Stimulated activated CD4-positive, alpha-beta T cell treated with anti-CD3 and anti-CD28 coated beads, Interleukin-15, amount 100 ng/mL, for 24 hours (primary cell): ENCODE measurements at places on chromosomes 7 and 10.
A peak's percentile ranks its signal among the peaks of the same experiment; 100 is the strongest.

- no peak for DNase-seq
Observed at GRCh38 chr10:44105696-44106095, 279.2 kb downstream of the CXCL12 start.

- DNase-seq = no peak
Observed at GRCh38 chr7:78225534-78225933, 427.0 kb downstream of the PHTF2 start.

- no peak for DNase-seq
Observed at GRCh38 chr7:116150588-116150987, 59.8 kb upstream of the TES start.

DNA sequence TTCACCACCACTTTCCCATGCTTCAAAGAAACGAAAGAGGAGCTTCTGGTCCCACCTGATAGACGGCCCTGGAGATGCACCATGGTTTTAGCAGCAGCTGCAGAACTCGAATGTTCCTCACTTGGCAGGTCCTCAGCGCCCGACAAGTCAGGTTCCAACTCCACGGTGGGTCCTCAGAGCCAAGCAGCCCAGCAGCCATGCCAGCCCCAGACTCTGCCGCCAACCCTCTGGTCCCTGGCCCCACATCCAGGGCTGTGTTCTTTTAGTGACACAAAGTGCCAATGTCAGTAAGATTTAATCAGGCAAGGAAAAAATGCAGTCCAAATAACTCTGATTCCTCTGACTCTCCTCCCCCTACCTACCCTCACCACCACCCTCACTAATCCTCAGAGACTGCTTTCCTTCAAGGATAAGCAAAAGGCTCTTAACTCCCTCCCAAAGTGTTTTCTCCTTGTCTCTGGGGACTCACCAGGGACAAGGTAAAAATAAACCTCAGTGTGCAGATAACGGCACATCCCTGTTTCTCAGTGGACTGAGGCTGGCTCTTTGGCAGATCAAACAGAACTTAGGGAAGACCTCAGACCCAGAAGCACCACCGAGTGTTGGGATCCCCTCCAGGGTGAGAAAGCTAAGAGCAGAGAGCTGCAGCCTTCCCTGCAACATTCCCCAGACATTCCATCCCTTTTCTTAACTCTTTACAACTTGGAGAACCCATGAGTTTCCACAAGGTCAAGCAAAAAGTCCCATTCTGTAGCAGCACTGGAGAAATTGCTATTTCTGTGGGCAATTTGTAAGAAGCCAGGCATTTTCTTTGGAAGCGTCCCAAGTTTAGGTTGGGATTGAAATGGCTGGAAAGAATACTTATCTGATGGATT lies 358.9 kb downstream of the FRMD4A start:
- no peak for DNase-seq

DNA sequence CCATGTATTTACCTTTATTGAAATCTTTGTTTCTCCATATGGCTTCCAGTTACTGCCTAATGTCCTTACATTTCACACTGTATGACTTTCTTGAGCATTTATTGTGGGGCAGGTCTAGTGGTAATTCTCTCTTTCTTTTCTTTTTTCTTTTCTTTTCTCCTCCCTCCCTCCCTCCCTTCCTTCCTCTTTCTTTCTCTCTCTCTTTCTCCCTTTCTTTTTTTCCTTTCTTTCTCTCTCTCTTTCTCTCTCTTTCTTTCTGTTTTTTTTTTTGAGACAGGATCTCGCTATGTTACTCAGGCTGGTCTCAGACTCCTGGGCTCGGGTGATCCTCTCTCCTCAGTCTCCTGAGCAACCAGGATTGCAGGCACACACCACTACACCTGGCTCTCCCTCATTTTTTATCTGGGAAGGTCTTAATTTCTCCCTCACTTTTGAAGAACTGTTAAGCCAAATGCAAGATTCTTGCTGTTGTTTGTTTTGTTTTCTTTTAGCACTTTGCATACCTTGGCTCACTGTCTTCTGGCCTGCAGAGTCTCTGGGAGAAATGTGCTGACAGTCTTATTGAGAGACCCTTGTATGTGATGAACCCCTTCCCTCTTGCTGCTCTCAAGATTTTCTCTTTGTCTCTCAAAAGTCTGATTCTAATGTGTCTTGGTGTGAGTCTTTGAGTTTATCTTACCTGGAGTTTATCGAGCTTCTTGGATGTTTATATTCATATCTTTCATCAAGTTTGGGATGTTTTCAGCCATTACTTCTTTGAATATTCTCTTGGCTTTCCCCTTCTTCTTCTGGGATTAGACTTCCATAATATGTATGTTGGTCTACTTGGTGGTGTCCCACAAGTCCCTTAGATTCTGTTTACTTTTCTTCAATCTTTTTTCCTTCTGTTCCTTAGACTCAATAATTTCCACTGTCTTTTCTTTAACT lies 79.0 kb upstream of the CCNY start:
- no peak for DNase-seq

DNA sequence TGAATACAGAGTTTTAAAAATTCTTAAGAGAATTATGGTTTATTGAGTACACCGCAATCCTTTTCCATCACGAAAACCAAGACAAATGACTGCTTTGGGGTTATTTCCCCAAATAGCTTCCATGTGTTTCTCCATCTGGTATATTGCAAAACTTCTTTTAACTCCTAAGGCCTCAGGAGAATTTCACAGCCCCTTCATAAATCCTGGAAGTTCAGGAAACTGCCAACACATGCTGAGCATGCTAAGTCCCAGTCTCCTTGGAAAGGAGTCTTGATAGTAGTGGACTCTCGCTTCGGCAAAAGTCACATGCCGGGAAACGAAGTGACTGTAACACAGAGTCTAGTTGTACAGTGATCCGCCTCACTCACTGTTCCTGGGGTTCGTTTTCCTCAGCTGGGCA lies 88.1 kb upstream of the RSU1 start:
- no peak for DNase-seq

DNA sequence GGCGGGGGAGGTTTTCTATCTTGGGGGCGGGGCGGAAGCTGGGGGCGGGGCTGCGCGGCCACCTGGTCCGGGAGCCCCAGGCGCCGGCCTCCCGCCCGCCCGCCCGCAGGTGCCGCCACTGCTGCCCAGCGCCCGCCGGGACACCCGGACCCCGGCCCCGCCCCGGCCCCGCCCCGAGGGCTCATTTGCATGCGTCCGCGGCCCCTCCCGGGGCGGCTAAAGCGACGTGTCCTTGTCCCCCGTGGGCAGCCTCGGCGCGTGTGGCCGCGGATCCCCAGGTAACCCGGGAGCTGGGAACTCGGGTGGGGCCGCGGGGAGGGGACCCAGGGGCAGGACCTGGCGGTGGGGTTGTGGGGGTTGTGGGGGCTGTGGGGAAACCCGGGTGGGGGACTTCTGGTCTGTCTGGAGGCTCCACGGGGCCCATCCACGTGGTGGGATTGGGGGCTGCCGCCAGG lies at the start of gene BHLHA15:
BHLHA15 (plus strand) TSS at position 219 of the 455 bp plus-strand sequence. CDS start 871 bp downstream, outside the sequence.
- DNase-seq = peak; percentile 57

- no peak for DNase-seq
Observed at GRCh38 chr7:70082099-70082611, 483.9 kb downstream of the AUTS2 start.

DNA sequence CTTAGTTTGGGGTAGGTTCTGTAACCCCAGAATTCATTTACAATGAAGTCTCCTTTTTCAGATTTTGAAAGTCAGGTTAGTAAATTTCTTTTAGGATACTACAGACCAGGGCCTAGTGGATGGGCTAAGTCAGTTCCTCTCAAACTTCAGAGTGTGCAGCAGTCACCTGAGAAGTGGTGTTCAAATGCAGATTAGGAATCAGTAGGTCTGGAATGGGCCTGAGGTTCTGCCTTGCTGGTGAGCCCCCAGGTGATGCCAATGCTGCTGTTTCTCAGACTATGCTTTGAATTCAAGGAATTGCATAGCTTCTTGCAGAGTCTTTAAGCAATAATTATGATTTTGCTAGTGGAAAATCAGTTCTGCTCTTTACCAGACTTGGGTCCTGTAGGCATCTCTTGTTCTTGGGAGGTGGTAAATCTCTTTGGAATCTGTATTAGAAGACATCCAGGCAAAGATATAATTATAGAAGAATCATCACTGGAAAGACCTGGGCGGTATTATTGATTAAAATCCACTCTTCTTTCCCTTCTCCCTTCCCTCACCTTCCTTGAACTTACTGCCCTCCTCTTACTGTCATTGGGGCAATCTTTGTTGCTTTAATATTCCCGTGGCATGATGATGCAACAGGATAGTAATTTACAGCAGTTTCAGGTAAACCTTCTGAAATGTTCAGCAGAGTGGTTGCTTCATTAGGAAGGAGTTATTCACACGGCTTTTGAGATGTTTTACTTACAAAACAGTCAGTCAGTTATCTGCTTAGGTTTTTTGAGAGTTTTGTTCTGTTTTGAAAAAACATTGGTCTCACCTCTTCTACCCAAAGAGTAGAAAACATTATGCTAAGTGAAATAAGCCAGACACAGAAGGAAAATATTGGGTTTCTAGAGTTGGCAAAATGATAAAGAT lies 87.2 kb downstream of the NRF1 start:
- DNase-seq = no peak

- no peak for DNase-seq
Observed at GRCh38 chr7:25897261-25897782, 254.7 kb upstream of the NFE2L3 start.

DNA sequence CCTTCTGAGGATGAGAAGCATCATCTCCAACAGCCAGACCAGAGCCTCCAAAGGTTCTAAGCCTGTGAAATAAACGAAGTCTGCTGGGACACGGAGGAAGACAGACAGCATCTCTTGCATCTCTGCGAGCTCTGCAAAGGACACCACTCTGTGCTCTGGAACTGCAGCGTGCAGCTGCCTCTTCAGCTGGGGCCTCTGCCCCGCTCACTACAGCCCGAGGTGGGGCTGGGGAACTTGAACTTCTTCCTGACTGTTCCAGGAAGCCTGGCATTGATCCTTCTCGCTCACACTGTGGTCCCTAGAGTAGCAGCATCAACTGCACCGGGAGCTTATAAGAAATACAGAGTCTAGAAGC lies 163.3 kb downstream of the USP6NL start:
- DNase-seq = no peak

DNA sequence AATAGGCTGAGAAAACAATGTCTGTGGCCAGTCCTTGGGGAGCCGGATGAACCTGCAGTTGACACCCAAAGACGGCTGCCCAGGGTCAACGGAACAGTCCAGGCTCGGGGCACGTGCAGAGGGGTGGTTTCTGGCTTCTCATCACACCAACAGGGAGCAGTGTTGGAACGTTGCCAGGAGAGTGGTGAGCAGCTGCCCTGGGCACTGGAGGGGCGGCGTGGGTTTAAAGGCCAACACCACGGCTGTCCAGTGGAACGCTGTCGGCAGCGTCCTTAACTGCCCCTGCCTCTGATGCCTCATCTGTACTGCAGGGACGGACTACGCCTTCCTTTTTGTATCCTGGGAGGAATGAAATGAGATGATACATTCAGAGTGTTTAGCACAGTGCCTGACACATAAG lies 19.8 kb downstream of the JCAD start:
- no peak for DNase-seq

DNA sequence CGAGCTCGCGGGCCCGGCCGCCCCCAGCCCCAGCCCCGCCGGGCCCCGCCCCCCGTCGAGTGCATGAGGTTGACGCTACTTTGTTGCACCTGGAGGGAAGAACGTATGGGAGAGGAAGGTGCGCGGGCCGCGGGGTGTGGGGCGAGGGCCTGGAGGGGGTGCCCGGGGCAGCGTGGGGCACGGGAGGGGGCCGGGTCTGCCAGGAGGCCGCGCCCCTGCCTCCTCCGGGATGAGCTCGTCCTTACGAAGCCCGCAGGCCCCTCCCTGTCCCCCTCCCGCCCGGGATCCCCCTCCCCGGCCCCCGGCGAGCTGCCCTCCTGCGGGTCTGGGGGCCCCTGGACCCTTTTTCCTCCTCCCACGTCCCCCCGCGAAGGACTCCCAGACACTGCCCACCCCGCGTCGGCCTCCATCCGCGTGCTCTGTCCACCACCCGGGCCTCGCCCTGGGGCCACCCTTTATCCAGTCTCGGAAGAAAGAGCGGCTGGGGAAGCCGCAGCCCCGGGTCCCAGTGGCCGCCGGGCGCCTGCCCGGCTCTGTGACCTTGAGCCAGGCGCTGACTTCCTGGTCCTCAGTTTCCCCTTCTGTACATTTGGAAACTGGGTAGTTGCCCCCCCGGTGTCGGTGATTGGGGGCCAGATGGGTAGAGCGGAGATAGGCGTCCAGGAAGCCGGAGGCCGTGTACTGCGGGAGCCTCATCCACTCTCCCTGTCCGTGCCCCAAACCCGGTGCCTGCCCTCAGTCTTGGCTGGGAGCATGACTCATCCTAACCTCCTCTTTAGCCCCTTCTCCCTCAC lies 521 bp downstream of the LIMK1 start:
- DNase-seq = peak; percentile 52

- peak; percentile 81 for DNase-seq
Observed at GRCh38 chr10:11225935-11226334, 208.3 kb downstream of the CELF2 start.

GRCh38 chr7:143439866-143440265 lies 3.4 kb upstream of the TAS2R60 start:
- DNase-seq = no peak

GRCh38 chr7:92988051-92988450 lies 129.7 kb downstream of the SAMD9 start:
- DNase-seq = no peak

- DNase-seq = no peak
Observed at GRCh38 chr7:27262121-27262520, 19.5 kb downstream of the EVX1 start.

- no peak for DNase-seq
Observed at GRCh38 chr10:21297603-21298383, 227.7 kb downstream of the SKIDA1 start.

GRCh38 chr7:142481548-142481947 lies 223.7 kb upstream of the PRSS58 start:
- no peak for DNase-seq

GRCh38 chr7:108158776-108159175 lies 28.6 kb upstream of the LAMB4 start:
- no peak for DNase-seq

GRCh38 chr10:101053516-101053915 lies 8.3 kb upstream of the KAZALD1 start:
- DNase-seq = no peak

DNA sequence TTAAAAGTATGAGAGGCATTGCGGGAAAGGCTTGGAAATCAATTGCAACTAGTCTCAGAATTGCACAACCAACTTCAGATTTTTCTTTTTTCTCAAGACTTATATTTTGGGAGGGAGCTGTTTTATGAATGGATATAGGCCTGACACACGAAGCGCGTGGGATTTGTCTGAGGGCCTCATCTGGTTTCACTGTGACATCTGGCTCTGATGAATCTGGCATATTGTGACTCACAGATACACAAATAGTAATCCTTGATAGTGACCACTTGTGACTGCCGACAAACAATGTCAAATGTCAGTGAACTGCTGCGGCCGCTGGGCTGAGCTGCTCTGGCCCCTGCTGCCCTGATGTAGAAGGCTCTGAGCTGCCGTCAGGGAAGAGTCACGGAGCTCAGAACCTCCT lies 655.1 kb downstream of the INHBA start:
- DNase-seq = no peak

GRCh38 chr10:95832216-95833041 lies 75.3 kb upstream of the CC2D2B start:
- DNase-seq = no peak

GRCh38 chr7:135597181-135597925 lies 39.6 kb downstream of the NUP205 start:
- DNase-seq = no peak

DNA sequence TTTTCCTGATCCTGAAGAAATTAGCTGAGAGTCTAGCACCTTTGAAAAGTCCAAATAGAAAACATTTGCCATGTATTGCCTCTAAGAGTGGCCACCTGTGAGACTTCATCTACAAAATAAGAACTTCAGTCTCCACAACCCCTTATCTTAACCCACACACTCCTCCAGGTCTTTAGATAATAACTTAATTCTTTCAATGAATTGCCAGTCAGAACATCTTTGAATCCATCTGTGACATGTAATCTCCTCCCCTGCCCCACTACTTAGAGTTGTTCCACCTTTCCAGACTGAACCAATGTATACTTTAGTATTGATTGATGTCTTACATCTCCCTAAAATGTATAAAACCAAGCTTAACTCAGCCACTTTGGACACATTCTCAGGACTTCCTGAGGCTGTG lies 84.4 kb upstream of the FAM171A1 start:
- no peak for DNase-seq
